Diencephalon (tissue), 1 donor: ENCODE measurements at places on chromosomes 6 and 20. TPM values are rescaled to one million over a fixed set of nuclear protein-coding genes. Genes with fewer than 3 reads are reported as not detected.

Gene GPX5
- total RNA-seq = not detected

Gene EMILIN3
- 3.5 TPM for total RNA-seq

Gene TPBG
- 7.2 TPM for total RNA-seq

Gene GPSM3
- total RNA-seq = 1.4 TPM

Gene VGLL2
- 0.46 TPM for total RNA-seq

Gene FAM184A
- 40.8 TPM for total RNA-seq

Gene FABP7
- 426 TPM for total RNA-seq

Gene ULBP3
- 14.1 TPM for total RNA-seq
